ENCODE measurements at places on chromosomes 7 and 10.

- no peak for ATAC-seq
These were observed 624.8 kb upstream of the FZD8 start for GRCh38 chr10:36266923-36267322.

- ATAC-seq = no peak
These were observed 13.3 kb downstream of the WASL start for GRCh38 chr7:123735539-123735938.

DNA sequence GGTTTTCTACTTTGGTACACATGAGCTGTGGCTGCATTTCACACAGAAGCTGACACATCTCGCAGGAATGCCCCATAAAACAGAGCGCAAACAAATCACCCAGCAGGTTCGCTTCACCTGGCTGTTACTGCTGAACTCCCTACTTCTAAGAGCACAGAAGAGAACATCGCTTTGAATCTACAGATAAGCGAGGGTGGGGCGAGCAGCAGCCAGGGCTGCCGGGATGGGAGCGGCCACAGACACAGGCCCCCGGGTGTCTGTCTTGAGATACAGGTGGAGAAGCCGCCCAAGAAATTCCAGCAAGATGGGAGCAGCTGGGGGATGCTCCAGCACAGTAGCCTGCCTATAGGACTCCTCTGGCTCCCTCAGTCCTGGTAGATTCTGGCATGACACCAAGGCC lies 27.4 kb downstream of the OGDHL start:
- ATAC-seq = no peak

DNA sequence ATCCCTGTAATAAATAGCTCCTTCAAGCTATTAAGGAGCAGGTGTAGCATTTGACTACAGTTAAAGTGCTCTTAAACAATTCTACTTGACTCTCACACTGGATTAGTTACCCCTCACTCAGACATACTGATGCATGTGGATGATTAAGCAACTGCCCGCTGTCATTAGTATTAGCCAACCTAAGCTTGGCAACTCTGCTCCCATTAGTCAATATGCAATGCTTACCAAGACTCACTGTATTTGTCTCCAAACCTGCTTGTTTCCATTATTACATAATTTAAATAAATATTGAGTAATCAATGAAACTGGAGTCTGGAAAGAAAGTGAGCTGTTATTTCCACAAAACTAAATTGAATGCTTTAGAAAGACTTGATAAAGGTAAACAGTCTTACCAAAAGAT lies 144.0 kb upstream of the ASAH2 start:
- no peak for ATAC-seq

DNA sequence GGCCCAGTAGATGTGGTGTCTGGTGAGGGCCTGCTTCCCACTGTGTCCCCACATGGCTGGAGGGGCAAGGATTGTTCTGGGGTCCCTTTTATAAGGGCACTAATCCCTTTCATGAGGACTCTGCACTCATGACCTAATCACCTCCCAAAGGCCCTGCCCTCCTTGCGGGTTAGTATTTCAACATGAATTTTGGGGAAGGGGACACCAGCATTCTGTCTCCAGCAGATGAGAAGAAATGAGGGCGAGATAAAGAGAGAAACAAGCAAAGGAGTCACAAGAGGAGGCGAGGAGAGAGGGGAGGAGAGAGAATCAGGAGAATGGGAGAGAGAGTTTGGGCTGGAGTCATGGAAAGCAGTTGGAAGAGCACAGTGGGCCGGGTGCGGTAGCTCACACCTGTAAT lies 83.7 kb downstream of the C10orf105 start:
- ATAC-seq = no peak

DNA sequence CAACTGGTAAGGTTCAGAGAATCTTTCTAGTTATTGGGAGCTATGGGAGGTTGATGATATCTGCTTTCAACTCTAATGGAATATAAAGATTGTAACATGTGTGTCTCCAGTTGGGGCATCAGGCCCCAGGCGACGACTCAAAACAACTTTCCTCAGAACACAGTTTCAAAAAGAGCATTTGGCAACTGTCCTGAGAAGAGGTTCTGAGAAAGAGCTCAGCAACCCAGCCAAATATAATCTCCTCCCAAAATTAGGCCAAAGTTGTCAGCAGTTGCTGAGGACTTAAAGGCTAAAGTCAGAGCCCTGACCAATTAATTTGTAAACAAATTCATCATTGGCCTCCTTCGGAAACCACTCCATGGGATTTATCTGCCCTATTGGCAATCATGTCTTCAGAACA lies 251.1 kb upstream of the NFE2L3 start:
- no peak for ATAC-seq

GRCh38 chr10:97711640-97712572 lies 1.6 kb upstream of the MARVELD1 start:
- no peak for ATAC-seq

DNA sequence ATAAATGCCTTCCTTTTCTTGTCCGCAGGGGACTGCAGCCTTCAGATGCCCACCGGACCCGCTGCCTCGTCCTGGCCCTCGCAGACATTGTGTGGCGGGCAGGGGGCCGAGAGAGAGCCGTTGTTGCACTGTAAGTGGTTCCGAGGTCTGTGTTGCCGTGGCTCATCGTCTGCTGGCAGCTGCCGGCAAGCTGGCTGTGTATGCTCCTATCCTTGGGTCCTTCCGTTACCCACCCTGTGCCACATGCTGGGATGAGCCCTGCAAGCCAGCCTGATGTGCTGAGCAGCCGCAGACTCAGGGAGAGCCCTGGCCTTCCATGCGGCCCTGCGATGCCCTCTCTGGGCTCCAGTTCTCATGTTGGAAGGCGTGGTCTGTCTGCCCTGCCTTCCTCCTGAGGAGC lies 61.2 kb upstream of the AQP1 start:
- ATAC-seq = no peak

- ATAC-seq = no peak
These were observed 48.2 kb upstream of the EBLN1 start for GRCh38 chr10:22265839-22266537.

GRCh38 chr7:17680026-17680425 lies 260.3 kb downstream of the SNX13 start:
- no peak for ATAC-seq

DNA sequence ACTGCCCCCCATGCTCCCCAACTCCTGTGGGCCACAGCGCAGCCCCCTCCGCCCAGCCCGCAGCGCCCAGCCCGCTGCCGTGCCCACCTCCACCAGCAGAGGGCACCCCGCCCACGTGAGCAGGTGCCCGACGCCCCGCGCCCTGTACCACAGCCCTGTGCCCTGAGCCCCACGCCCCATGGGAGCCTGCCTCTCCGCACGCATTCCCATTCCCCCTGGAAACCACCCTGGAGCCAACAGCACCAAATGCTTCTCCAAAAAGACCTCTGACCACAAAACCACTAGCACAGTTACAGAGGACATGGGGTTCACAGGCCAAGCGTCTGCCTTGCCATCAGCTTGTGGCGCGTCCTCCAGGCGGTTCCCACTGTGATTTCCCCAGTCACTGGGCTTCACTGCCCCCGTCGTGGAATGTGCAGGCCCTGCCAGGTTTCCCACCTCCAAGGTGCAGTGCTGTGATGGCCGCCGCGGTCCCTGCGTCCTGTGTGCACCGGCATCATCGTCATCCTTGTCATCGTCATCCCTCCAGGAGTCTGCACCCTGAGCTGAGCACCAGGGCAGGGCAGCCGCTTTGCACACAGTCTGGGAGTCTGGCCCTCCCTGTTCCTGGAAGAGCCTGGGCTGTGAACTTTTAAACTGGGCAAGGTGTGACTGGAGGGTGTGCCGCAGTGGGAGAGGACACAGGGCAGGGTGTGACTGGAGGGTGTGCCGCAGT lies 61.7 kb downstream of the PWWP2B start:
- peak; percentile 68 for ATAC-seq

GRCh38 chr7:24129597-24129996 lies 154.4 kb upstream of the NPY start:
- ATAC-seq = no peak

- no peak for ATAC-seq
These were observed 116.8 kb downstream of the ABLIM1 start for GRCh38 chr10:114541081-114541796.

DNA sequence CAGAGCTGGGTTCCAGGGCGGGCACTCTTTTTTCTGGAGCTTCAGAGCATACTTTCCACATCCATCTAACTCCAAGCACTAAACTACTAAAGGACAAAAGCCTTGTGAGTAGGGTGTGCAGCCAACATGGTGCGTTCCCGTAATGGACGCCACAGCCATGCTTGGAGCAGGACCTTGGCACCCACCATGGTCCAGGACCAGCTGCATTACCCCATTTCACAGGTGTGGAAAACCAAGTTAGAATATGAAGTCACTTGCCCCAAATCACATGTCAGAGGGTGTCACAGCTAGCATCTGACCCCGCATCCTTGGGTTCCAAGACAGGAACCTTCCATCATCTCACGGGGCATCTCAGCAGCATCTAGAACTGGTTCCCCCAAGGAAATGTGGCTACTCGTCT lies 112.4 kb downstream of the SMURF1 start:
- no peak for ATAC-seq

DNA sequence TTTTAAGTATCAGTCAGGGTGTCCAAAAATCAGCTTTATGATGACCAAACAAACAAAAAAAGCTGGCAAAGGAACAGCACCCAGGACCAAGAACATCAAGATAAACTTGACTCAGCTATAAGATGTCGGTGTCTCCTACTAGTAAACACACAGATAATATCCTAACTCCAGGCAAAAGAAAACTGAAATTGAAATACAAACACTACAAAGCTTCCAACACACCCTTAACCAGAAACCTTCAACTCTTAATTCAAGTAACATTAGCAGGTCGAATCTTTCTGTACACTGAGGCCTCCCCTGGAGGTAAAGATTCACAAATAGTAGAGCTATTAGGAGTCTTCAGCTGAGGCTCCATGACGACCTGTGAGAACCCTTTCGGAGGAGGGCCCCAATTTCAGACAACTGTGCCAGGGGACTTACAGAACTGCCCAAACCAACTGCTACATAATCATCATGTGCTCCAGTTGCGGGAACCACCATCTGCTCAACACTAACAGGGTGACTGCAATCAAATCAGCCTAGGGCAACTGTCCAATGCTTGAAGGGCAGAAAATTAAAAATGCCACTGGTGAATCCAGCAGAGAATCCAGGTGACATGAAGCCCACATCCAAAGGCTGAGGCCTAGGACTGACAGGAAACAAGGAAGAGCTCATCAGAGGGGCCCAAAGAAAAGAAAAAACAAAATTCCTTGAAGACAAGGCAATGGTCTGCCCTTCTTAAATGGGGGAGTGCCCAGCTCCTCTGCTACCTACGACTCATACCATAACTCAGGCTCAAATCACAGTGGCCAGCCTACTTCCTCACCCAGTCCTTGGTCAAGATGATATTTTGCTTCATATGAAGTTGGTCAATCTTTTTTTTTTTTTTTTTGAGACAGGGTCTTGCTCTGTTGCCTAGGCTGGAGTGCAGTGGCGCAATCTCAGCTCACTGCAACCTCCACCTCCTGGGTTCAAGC lies 20.0 kb downstream of the XPNPEP1 start:
- ATAC-seq = no peak

GRCh38 chr7:2965745-2966270 lies 77.9 kb downstream of the CARD11 start:
- no peak for ATAC-seq

GRCh38 chr7:74365322-74366022 lies 76.3 kb downstream of the CLIP2 start:
- ATAC-seq = no peak

GRCh38 chr10:62938672-62939071 lies 122.5 kb upstream of the EGR2 start:
- no peak for ATAC-seq

- ATAC-seq = no peak
These were observed 102.9 kb downstream of the INPP5A start for GRCh38 chr10:132640326-132641125.

GRCh38 chr10:72133517-72133916 lies 45.2 kb upstream of the SPOCK2 start:
- ATAC-seq = peak; percentile 88

DNA sequence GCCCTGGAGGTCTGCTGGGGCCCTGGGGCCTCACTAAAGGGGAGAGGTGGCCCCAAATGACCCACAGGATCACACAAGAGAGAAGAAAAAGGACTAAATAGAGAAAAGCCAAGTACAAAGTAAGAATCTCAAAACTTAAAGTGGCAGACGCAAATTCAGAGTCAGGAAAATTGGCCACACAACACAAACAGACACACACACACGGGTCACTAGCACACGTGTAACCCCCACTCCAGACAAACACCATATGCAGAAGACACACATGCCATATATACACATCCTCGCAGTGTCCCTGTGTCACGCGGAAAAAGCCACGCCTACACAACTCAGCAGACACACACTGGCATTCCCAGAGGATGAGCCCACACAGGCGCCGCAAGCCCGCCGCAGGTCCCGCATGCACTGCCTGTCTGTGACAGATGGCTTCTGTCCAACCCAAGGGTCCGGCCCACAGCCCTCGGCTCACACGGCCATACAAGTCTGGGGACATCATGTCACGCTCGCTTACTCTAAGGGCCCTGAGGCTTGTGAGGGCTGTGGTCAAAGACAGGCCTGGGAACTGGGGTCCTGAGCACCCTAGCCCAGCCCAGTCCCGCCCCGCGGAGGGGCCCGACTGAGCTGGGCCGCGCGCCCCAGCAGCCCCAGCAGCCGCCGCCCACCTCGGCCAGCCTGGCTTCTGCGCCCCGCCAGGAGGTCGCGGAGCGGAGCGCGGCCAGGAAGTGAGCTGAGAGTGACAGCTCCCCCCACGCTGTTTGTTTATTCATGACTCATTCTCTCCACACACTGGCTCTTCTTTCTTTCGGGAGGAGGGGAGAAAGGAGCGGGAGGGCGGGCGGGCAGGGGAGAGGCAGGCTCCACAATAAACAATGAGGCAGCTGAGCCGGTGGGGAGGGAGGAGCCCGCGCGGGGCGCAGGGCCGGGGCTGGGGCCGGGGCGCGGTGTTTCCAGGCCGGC lies 95.5 kb upstream of the ZMIZ1 start:
- peak; percentile 80 for ATAC-seq

DNA sequence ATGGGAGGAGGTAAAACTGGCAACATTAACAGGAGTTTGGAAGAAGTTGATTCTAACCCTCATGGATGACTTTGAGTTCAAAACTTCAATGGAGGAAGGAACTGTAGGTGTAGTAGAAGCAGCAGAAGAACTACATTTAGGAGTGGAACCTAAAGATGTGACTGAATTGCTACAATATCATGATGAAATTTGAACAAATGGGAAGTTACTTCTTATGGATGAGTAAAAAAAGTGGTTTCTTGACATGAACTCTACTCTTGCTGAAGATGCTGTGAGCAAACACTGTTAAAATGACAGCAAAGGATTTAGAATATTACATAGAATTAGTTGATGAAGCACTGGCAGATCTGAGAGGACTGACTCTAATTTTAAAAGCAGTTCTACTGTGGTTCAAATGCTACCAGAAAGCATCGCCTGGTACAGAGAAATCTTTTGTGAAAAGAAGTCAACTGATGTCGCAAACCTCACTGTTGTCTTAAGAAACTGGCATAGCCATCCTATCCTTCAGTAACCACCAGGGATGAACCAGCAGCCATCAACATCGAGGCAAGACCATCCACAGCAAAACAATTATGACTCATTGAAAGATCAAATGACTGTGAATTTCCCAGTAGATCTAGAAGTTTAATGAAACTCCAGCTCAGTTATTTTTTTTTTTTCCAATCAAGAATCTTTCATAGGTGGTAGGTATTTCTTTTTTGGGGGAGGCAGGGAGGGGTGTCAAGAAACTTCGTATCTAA lies 20.8 kb downstream of the BRAF start:
- ATAC-seq = no peak

Data from stimulated activated memory B cell treated with anti-CD40 and anti-IgM and Interleukin-4, amounts not matched to agents 10 μg/mL and 1 μg/mL and 100 μg/mL, for 72 hours (primary cell).